ENCODE measurements at places on chromosomes 7 and 10. TPM values are rescaled to one million over a fixed set of nuclear protein-coding genes. Genes with fewer than 3 reads are reported as not detected.

CCDC71L gene
- total RNA-seq = 18.6 TPM

GRCh38 chr7:43484678-43485395, 98.1 kb upstream of the STK17A start:
- no peak for DNase-seq

- no peak for DNase-seq
Observed at GRCh38 chr10:120432209-120432608, 24.8 kb upstream of the PLPP4 start.

LDB1 gene
- total RNA-seq = 86.7 TPM

DNA sequence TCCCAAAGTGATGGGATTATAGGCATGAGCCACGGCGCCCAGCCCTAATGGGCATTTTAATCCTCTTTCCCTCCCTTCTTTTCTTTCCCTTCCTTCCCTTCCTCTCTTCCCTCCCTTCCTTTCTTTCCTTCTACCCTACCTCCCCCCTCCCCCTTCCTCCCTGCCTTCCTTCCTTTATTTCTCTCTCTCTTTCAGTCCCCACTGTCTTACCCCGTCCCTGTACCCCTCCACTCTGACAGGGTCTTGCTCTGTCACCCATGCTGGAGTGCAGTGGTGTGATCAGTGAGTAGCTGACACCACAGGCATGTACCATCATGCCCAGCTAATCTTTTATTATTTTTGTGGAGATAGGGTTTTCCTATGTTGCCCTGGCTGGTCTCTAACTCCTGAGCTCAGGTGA, 24.2 kb downstream of the LCOR start:
- no peak for DNase-seq

SFXN3 gene
- total RNA-seq = 30.0 TPM

DNA sequence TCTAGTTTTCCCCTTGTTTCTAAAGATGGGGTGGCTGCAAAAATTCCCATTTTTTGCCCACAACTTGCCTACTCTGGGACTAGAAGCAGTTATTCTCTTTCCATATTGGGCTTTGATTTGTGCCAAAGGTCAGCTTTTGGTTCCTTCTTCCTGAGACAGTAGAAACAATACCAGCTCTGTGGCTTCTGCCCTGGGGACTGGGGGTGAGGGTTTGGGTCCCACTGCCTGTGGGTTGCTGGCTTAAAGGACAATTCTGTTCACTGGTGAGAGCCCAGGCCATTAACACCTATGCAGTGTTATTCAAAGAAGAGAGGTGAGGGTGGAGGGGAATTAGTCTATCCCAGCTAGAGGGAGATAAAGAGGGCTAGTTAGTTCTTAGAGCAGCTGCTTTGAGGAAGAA, 171.5 kb downstream of the CPEB3 start:
- DNase-seq = no peak

DNA sequence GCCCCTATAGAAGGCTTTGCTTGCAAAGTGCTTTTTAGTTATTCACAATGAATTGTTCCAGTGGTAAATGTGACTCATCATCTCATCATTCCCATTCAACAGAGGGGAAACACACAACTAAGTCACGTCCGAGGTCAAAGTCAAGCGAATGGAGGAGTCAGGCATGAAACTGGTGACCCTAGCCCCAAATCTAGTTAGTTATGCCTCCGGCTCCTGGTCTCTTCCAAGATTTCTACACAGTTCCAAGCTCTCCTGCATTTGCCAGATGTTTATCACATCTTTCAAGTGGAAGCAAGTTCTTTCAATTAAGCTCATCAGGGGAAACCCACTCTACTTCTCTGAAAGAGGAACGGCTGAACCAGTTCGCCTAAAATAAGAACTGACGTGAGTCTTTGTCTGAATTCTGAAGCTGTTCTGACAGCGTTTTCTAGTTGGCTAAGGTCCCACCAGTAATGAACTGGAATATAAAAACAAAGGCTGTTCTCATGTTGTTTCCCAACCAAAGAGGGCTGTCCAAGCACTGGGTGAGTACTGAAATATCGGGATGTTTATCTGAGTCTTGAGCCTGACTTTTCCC, 140.9 kb upstream of the NRBF2 start:
- DNase-seq = peak; percentile 28

UCMA gene
- total RNA-seq = not detected

- DNase-seq = no peak
Observed at GRCh38 chr7:47452715-47453092, 129.2 kb downstream of the TNS3 start.

DNA sequence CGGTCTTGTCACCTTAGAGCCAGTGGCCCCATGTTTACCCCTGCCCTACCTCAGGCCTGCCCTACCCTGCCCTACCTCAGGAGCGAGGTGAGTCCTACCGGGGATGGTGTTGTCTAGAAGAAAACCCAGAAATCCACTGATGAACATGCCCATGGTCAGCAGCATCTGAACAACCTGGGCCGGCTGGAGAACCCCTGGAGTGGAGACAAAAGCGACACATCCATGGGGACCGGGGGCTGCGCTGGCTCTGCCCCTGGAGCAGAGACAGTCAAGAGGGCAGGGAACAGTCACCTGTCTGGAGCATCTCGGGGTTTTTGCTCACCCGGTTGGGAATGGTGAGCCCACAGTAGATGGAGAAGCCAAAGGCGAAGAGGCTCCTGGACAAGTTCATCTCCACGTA, 36.3 kb downstream of the STRA8 start:
- DNase-seq = no peak

ADCY1 gene
- 1.2 TPM for total RNA-seq

MYL10 gene
- total RNA-seq = not detected

DNA sequence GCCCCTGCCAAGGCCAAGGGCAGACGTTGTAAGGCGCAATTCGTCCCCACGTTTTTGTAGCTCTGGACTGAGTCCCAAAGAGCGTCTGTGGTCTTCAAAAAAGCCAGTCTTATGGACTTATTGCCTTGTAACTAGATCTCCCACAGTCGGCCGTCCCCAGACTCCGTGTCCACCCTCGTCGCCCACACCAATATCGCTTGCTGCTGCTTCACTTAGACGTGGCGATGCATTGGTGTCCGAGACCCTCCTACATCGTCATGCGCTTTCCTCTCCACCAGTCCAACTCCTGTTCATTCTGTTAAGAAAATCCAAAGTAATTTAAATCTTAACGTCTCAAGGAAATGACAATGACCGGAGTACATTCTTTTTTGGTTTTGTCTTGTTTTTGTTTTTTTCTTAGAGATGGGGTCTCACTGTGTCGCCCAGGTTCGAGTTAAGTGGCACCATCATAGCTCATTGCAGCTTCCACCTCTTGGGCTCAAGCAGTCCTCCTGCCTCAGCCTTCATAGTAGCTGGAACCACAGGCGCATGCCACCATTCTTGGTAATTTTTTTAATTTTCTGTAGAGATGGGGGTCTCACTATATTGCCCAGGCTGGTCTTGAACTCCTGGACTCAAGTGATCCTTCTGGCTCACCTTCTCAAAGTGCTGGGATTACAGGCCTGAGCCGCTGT, 851 bp downstream of the KIFBP start:
- no peak for DNase-seq

- no peak for DNase-seq
Observed at GRCh38 chr10:52637592-52637991, 135.0 kb downstream of the MBL2 start.

PRSS37 gene
- total RNA-seq = not detected

DNA sequence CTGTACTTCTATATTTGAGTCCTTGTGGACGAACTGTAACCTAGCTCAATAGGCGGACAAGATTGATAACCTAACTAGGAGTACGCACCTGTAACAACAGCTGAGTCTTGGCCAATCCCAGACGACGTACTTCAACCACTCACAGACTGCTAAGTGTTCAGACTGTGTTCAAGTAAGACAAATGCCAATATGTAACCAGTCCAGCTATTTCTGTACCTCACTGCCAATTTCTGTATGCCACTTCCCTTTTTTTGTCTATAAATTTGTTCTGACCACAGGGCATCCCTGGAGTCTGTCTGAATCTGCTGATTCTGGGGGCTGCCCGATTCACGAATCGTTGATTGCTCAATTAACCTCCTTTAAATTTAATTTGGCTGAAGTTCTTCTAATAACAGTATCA, 32.2 kb downstream of the HACD1 start:
- no peak for DNase-seq

DNA sequence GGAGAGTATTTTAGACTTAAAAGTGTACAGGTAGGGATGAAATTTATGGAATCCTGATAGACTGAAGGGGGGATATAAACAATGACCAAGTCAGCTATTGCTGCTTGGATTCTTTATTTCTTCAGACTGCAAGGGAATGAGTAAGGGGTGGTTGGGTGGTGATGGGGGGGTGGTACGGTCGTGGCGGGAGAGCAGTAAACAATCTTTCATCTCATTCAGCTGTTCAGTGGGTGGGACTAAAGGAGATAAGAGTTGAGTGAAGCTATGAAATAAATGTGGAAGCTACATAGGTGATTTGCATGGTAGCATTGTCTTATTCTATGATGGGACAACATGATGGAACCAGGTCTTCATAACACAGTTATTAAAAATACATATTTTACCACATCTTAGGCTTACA, 1.8 kb downstream of the SEPTIN7 start:
- DNase-seq = peak; percentile 40

GRCh38 chr10:128064108-128064969, 61.9 kb downstream of the MKI67 start:
- DNase-seq = peak; percentile 88

GRM3 gene
- total RNA-seq = not detected

DNA sequence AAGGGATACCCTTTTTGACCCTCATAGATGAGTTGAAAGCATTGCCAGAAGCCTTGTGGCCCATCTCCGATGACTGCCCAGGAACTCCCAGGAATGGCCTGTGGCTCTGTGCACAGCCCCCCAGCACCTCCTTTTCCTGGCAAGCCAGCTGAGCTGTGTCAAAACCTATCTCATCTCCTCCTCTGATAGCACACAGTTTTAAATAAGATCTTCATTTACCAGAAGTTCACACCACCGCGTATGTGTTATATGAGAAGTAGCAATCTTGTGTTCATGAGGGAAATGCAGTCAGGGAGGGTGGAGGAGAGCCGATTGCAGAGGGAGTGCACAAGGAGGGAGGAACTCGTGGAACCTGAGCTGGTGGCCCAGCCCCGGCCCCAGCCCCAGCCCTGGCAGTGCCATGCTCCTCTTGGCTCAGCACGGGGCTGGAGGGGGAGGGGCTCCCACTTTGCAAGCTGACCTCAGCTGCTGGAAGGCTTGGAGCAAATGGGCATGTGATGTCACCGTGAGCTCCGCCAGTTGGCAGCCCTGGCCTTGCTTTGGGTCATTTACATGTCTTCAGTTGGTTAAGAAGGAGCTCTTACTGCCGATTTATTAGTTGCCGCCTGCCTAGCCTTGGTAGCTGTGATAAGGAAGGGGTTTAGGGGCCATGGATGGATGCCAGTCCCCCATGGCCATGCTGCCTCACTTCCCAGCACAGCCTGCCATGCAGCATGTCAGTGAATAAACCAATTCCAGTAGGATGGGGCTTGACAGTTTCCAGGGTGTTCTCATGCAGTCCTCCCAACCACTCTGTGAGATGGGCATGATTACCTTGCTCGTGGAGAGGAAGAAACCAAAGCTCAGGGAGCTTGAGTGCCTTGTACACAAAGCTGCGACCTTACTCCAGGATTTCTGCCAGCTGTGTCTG, 20.0 kb downstream of the UNC5B start:
- DNase-seq = no peak

GRCh38 chr7:151745706-151746105, 131.2 kb downstream of the PRKAG2 start:
- no peak for DNase-seq

- no peak for DNase-seq
Observed at GRCh38 chr10:8502573-8502972, 448.1 kb downstream of the GATA3 start.

- DNase-seq = no peak
Observed at GRCh38 chr7:44755698-44756627, 7.3 kb downstream of the ZMIZ2 start.

MINDY4 gene
- total RNA-seq = 1.7 TPM

GRCh38 chr10:88245974-88246511, 337.1 kb downstream of the RNLS start:
- no peak for DNase-seq

SLC26A5 gene
- total RNA-seq = not detected

- DNase-seq = no peak
Observed at GRCh38 chr7:106563466-106564150, 97.3 kb downstream of the CCDC71L start.

GRCh38 chr7:151808400-151809145, 68.3 kb downstream of the PRKAG2 start:
- no peak for DNase-seq

DNA sequence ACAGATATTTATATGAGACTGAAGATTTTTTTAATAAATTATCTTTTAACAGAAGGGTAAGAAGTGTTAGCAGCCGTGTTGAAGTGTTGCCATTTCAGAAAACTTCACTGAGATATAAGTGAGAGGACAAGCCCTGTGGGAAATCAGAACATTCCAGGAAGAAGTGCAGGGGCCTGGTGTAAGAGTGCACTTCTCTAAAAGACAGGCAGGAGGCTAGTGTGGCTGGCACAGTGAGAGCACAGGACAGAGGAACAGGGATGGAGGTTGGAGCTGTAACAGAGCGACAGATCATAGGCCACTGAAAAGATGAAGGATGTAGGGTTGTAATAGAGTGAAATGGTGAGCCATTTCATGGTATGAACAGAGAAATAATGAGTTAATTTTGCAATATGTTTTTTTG, 608.9 kb downstream of the SORCS1 start:
- DNase-seq = no peak
